ENCODE measurements at places on chromosomes 4 and X.

DNA sequence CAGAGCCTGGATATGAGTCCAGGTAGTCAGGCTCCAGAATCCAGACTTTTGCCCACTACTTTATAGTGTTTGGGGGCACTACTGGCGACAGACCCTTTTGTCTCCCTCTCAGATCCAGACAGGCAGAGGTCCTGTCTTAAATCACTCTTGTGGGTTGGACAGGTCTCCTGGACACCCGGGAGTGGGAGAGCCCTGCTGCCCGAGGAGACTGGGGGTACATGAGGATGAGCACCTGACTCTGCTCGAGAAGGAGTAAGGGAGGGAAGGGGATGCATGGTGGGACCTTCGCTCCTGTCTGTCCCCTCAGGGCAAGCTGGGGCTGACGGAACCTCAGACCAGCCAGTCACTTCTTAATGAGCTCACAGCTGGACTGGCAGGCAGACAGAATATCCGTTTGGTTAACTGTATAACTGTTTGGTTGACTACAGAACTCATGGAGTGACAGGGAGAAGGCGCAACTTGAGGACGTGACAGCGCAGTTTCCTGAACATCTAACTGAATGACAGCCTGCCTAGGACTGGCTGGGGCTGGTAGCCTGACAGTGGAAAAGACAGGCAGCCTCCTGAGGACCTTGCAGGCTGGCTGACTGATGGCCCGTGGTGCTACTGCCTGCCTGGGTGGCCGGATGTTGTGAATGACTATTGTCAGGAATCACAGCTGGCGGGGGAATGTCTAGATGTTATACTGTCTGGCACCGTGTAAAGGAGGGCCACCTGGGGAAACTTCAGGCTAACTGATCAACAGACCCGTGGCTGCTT is 1.6 kb upstream of the SUV39H1 start:
- no peak overlapping the region for H3K27ac ChIP-seq
- no peak for DNase-seq
- H3K36me3 ChIP-seq = no peaks in the 10 kb centered on the region
- H3K27me3 ChIP-seq = no peaks in the 10 kb centered on the region

GRCh38 chr4:108036213-108036612 is 46.5 kb downstream of the HADH start:
- peaks cover 1% of the 10 kb centered on the region for H3K36me3 ChIP-seq
- DNase-seq = no peak
- H3K27me3 ChIP-seq = no peaks in the 10 kb centered on the region
- no peak overlapping the region for H3K4me3 ChIP-seq

GRCh38 chrX:136858007-136858756 is 22.3 kb downstream of the RBMX start:
- H3K4me1 ChIP-seq = no peaks in the 10 kb centered on the region
- DNase-seq = no peak

DNA sequence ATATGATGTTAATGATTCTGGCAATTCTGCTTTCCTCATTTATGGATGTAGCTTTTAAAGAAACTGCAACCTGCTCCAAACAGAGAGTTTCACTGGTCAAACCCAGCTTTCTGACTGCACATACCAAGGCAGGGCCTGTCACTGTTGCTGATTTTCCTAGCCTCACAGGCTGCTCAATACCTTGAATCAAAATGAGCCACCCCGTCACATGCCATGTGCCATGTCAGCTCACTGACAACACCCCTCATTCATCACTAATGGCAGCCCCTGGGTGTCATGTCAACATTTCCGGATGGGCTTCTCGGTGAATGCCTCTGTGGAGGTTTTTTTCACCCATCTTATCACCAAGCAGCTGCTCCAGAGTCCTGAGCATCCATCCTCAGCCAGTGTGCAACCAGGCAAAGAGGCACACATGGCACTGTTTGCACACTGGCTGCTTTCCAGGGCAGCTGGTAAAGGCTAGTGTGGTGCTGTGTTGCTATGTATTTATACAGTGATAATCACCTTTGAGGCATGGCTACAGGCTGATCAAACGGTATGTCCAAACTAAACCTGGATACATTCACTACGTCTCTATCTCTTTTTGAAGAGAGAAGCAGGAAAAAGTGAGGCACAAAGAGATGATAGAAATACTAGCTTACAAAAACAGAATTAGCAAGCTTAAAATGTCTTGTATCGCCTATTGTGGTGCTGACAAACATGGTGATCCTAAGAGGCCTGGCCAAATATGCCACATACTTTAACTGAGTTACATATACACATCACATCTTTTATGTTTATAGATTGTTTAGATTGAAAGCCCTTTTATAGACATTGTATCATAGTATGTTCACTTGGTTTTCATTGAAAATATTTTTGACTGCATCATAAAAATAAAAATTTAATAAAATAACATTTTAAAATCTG is 94.6 kb upstream of the INPP4B start:
- no peaks in the 10 kb centered on the region for H3K27me3 ChIP-seq
- no peak overlapping the region for H3K4me3 ChIP-seq
- DNase-seq = no peak
- no peaks in the 10 kb centered on the region for H3K4me1 ChIP-seq
- no peaks in the 10 kb centered on the region for H3K36me3 ChIP-seq

DNA sequence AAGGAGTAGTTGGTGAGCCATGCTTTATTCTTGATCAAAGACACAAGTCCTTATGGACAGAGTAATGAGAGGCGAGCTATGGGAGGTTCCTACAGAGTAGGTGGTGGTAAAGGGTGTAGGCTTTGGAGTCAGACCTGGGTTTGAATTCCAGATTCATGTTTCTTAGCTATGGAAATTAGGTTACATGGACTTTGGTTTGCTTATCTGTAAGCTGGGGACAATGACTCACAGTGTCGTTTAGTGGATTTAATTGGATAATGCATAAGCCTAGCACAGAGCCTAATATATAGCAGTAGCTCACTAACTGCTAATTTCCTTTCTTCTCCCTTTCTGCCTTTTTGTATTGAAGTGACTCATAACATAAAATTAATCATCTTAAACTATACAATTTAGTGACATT is 5.0 kb upstream of the TRPC5 start:
- no peak for DNase-seq
- no peaks in the 10 kb centered on the region for H3K36me3 ChIP-seq
- no peaks in the 10 kb centered on the region for H3K27me3 ChIP-seq
- H3K4me3 ChIP-seq = no peak overlapping the region

GRCh38 chrX:45524805-45525204 is 324.1 kb upstream of the DIPK2B start:
- H3K4me3 ChIP-seq = no peak overlapping the region
- no peak overlapping the region for H3K27ac ChIP-seq
- DNase-seq = no peak
- H3K36me3 ChIP-seq = no peaks in the 10 kb centered on the region

DNA sequence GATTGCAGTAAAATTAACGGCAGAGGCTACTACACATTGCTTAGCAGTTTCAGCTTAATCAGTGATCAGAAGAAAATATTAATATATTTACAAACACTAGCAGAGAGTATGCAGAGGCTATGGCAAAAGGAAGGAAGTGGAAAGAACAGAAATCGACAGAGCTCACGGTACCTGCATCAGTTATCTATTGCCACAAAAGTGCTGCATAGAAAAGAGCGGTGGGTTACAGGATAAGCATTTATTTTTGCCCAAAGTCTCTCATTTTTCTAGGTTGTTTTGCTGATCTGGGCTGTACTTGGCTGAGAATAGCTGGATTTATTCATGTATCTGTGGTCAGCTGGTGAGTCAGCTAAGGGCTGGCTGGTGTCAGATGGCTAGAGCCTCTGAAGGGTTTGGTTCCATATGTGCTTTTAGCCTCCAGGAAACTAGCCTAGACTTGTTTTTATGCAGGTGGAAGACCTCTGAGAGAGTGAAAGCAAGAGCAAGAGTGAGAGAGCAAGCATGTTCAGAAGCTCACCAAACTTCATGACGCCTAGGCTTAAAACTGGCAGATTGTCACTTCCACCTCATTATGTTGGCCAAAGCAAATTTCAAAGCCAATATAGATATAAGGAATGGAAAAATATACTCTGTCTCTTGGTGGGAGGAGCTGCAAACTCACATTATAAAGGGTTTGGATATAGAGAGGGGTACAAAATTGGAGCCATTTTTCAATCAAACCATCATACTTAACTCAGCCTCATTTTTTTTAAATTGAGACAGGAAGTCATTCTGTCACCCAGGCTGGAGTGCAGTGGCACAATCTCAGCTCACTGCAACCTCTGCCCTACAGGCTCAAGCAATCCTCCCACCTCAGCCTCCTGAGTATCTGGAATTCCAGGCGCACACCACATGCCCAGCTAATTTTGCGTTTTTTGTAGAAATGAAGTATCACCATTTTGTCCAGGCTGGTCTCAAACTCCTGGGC is 153.2 kb upstream of the RPL34 start:
- DNase-seq = peak; percentile 13
- no peaks in the 10 kb centered on the region for H3K27me3 ChIP-seq
- no peaks in the 10 kb centered on the region for H3K4me1 ChIP-seq
- H3K4me3 ChIP-seq = no peak overlapping the region
- no peaks in the 10 kb centered on the region for H3K36me3 ChIP-seq

DNA sequence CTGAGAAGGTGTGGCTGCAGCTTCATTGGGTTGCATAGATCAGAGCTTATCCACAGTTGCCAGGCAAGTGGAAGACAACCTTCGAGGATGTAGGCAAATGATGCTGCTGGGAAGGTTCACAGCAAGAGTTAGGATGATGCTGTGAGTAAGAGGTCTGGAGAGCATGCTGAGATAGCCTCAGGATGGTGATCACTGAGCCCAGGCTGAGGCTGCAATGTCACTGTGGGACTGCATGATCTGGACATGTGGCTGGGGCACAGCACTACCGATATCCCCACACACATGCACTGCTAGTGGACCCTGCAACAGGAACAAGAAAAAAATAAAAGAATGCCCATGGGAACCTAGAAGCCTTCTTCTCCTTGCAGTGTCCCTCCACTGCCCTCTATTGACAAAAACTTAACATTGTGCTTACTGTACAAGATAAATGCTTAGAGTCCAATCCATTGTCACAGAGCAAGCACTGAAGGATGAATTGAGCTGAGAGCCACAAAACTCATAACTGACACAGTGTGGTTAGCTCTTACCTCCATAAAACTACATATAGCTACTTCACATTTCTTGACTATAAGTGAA is 105.6 kb downstream of the CNKSR2 start:
- H3K4me1 ChIP-seq = no peaks in the 10 kb centered on the region
- H3K36me3 ChIP-seq = no peaks in the 10 kb centered on the region
- H3K4me3 ChIP-seq = no peak overlapping the region
- no peak overlapping the region for H3K27ac ChIP-seq
- H3K27me3 ChIP-seq = no peaks in the 10 kb centered on the region

DNA sequence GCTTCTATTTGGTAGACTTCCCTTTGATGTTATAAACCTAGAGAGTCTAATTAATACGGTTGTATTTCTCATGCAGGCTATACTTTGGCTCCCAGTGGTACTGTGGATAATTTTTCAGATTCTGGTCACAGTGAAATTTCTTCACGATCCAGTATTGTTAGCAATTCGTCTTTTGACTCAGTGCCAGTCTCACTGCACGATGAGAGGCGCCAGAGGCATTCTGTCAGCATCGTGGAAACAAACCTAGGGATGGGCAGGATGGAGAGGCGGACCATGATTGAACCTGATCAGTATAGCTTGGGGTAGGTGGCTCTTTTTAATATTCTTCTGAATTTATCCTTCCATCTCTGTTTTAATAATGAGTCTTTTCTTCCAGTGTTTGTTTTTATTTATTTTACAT is 249.7 kb downstream of the RAPGEF2 start:
- H3K36me3 ChIP-seq = peaks cover 5% of the 10 kb centered on the region
- H3K4me1 ChIP-seq = no peaks in the 10 kb centered on the region
- DNase-seq = no peak
- H3K4me3 ChIP-seq = no peak overlapping the region
- no peaks in the 10 kb centered on the region for H3K27me3 ChIP-seq
- no peak overlapping the region for H3K27ac ChIP-seq

- peaks cover 2% of the 10 kb centered on the region for H3K4me1 ChIP-seq
- H3K36me3 ChIP-seq = no peaks in the 10 kb centered on the region
- no peak for DNase-seq
- H3K27me3 ChIP-seq = no peaks in the 10 kb centered on the region
Measured at GRCh38 chrX:39016556-39016955, 215.3 kb downstream of the MID1IP1 start.

DNA sequence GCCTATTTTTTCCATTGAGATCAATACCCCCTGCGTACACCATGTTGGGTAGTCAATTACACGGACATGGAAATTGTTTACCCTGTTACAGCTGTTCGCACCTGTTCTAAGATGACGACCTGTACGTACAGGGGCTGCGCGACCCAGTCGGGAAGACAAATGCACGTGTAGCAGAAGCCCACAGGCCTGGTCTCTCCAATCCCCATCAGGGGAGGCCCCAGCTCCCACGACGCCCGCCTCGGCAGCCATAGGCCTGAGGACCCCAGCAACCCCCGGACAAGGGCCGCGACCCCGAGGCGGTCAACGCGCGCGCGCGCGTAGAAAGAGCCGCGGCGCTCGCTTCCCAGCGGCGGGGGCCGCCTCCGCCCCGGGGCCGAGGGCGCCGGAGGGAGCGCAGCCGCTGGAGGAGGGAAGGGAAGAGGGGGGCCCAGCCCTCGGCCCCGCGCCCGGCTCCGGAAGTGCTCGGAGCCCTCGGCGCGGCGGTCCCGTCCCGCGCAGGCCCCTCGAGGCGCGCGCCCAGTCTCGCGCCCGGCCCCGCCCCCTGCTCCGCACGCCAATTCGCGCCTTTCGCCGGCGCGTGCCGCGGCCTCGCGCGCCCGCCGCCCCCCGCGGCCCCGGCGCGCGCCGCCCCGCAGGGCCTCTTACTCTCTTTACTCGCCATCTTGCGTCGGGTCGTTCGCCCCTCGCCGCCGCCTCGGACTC is 618 bp downstream of the RBBP7 start:
- H3K27me3 ChIP-seq = no peaks in the 10 kb centered on the region
- H3K4me1 ChIP-seq = no peaks in the 10 kb centered on the region
- H3K36me3 ChIP-seq = no peaks in the 10 kb centered on the region
- peak overlapping the region; percentile 75 for H3K4me3 ChIP-seq
- H3K27ac ChIP-seq = peak overlapping the region; percentile 97

DNA sequence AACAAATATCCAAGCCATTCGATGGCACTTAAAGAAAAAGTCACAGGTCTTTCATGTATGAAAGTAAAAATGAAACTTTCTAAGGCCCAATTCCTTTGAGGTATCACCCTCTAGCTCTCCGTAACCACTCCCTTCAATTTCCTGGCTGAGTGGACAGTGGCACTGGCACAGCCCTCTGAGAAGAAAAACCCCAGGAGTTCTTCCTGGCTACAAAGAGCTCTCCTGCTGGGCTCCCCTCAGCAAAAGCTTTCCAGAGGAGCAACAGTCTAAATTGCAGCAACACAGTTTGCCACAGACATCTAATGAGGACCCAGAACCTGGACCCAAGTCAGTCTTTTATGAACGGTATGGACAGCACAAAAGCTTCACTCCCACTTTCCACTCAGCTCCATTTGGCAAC is 71.8 kb downstream of the FUNDC1 start:
- no peaks in the 10 kb centered on the region for H3K27me3 ChIP-seq
- H3K36me3 ChIP-seq = no peaks in the 10 kb centered on the region
- H3K4me1 ChIP-seq = no peaks in the 10 kb centered on the region
- H3K27ac ChIP-seq = no peak overlapping the region

DNA sequence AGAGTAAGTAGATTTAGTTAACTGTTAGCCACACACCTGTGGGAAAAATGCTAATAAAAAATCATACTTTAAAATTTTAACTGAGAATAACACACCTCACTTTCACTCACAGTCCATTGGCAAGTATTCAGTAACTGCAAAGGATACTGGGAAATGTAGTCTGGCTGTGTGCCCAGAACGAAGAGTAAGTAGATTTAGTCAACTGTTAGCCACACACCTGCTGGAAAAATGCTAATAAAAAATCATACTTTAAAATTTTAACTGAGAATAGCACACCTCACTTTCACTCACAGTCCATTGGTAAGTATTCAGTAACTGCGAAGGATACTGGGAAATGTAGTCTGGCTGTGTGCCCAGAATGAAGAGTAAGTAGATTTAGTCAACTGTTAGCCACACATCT is 178.4 kb upstream of the NWD2 start:
- H3K27ac ChIP-seq = no peak overlapping the region
- H3K4me3 ChIP-seq = no peak overlapping the region
- H3K4me1 ChIP-seq = no peaks in the 10 kb centered on the region
- no peaks in the 10 kb centered on the region for H3K27me3 ChIP-seq
- H3K36me3 ChIP-seq = no peaks in the 10 kb centered on the region
